ENCODE measurements at places on chromosomes 12 and 14.

DNA sequence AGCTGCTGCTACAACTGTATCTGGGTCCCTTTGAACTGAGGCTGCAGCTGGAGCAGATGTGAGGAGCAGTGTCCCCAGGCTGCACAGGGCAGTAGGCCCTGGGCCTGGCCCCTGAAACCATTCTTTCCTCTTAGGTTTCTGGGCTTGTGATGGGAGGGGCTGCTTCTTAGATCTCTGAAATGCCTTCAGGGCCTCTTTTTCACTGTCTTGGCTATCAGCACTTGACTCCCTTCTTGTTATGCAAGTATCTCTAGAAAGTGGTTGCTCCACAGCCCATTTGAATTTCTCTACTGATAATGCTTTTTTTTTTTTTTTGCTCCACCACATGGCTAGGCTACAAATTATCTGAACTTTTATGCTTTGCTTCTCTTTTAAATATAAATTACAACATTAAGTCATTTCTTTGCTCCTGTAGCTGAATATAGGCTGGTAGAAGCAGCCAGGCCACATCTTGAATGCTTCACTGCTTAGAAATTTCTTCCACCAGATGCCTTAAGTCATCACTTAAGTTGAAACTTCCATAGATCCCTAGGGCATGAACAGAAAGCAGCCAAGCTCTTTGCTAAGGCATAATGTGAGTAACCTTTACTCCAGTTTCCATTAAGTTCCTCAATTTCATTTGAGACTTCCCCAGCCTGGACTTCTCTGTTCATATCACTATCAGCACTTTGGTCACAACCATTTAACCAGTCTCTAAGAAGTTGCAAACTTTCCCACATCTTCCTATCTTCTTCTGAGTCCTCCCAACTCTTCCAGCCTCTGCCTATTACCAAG is 41.1 kb downstream of the ACSM4 start:
- no peak for DNase-seq

GRCh38 chr14:51691176-51691575 is 39.5 kb downstream of the FRMD6 start:
- DNase-seq = no peak

DNA sequence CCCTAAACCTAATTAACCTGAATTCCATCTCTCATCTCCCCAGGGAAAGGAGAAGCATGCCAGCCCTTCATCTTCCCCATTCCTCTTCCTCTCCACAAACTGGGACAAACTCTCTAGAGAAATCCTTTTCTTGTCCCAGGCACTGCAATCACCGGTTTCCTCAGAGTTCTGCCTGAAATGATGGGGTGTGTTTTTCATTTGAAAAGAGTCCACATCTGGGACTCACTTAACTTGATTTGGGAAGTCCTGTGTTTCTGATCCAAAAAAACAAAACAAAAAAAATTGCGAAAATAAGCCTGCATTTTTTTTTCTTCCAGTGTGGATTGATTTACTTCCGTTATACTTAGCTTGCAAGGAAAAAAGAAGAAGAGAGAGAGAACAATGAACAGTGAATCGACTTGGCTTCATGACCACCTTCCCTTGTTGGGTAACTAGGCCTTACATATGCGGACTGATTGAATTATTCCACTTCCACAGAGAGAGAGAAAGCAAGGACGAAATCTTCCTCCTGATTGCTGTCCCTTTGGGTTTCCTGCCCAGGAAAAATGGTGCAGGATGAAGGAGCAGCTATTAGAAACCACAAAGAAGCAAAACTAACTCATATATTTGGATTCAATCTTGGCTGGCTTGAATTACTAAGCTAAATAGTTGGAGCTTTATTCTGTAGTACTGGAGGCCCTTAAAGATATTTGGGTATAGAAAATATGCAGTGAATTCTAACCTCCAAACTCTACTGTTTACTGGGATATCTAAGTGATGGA is 506.2 kb upstream of the TBX3 start:
- no peak for DNase-seq

- no peak for DNase-seq
Observed at GRCh38 chr12:108798551-108799221, 58.7 kb downstream of the SSH1 start.

DNA sequence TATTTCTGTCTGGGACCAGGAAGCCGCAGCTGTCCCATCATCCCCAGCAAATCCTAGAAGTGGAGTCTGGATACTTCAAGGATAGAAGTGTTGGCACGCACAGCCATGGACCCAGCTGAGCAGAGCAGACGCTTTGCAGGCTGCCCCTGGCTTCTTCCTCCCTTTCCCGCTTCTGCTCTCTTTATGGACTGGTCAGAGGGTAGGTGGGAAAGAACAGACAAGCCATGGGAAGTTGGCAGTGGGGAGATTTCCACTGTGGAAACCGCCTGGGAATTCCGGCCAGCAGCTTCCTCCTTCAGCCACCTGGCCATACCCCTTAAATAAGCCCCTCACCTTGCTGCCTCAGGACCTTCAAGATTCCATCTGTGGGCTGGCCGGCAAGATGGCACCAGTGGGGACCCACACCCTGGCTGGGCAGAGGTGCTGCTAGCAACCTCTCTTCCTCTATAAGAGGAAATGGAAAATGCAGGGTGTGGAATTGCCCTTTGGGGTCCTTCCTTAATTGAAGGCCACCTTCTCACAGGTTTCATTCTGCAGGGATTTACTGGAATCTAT is 20.6 kb downstream of the OTUB2 start:
- DNase-seq = no peak

DNA sequence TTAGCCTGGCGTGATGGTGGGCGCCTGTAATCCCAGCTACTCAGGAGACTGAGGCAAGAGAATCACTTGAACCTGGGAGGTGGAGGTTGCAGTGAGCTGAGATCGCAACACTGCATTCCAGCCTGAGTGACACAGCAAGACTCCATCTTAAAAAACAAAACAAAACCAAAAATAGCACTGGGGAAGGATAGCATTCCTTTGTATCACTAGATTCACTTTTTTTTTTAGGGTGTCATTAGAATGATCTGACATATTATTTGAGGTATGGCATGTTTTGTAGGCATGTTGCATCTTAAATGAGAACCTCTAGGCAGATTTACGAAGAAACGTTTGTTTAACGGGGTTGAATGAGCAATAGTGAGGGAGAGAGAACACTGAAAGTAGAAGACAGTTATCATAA is 16.8 kb upstream of the FAR2 start:
- DNase-seq = no peak

DNA sequence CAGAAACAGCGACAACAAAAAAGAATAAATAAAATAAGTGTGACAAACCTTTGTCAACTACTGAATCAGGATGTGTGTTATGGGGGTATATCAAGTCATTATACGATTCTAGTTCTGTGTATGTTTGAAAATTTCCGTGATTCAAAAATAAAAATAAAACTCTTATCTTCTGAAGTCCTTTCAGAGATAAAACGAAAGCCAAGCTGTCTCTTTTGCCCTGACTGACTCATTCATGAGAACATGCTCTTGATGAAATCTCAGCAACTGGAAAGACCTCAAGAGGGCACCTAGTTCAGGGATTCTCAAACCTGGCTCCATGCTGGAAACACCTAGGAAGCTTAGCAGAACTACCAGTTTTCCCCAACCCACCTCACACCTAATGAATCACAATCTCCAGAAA is 9.2 kb downstream of the FOXN3 start:
- DNase-seq = no peak

GRCh38 chr14:68094158-68094557 is 274.6 kb downstream of the RAD51B start:
- DNase-seq = no peak

DNA sequence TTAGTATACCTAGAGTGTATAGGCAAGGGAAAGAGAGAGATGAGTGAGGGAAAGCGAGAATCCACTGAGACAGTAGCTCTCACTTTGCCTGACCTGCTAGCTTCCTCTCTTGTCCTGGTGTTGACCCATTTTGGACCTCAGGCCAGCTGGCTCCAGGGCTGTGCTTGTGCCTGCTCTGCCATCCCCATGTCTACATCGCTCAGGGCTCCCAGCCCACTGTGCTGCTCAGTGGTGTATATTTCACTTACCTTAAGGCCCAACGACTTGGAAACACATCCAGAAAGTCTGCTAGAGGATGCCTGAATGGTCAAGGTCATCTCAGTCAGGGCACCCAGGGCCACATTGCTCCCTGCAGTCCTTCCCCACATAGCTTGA is 964 bp upstream of the SERPINA4 start:
- DNase-seq = no peak

DNA sequence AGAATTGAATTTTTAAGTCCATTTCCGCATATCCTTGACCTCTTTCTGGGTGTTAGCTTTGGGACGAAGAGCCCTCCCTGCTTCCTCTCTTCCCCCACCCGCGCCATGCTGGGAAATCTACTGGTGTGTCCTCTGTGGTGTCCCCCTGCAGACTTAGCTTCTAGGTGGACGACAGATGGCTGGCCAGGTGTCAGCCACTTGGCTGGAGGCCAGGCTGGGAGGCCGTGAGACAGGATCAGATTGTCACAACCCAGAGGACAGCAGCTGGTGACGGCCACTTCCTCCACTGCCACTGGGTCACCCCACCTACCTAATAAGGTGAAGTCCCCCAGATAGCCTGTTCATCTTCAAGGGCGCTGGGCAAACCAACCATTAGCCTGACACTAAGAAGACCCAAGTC is 13.3 kb upstream of the DTX1 start:
- no peak for DNase-seq

DNA sequence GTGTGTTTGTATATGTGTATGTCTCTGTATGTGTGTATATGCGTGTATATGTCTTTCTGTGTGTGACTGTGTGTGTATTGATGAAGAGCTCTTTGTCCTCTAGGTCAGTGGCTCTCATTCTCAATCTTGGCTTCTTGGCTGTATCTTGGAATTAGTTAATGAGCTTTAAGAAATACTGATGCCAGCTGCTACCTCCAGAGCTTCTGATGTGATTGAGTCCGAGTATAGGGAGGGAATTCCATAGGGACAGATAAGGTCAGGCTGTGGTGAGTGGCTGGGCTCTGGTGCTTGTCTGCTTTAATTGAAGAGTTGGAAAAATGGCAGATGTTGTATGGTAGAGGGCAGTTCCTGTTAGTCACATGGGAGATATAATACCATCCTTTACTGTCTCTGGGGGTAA is 140.1 kb downstream of the C12orf75 start:
- no peak for DNase-seq

- DNase-seq = no peak
Observed at GRCh38 chr14:26761532-26761931, 163.7 kb upstream of the NOVA1 start.

DNA sequence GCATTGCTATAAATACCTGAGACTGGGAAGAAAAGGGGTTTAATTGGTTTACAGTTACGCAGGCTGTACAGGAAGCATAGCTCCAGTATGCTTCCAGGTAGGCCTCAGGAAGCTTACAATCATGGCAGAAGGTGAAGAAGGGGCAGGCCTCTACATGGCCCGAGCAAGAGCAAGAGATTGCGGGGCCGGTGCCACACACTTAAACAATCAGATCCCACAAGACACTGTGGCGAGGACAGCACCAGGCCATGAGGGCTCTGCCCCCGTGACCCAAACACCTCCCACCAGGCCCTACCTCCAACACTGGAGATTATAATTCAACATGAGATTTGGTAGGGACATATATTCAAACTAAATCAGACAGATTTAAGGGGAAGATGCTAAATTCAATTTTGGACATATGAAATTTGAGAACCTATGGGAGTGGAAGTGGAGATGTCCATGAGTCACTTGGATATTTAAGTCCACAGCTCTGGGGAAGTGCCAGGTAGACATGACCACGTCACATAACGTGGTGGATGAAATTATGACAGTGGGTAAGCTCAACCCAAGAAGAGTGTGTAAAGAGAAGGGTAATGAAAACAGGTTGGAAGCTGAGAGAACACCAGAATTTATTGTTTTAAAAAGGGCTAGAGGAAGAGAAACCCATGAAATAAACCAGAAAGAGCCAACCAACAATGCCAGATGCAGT is 1.5 kb upstream of the LTA4H start:
- DNase-seq = no peak

GRCh38 chr14:89428546-89429198 is 11.6 kb upstream of the FOXN3 start:
- DNase-seq = peak; percentile 84

GRCh38 chr14:76755610-76756370 is 5.5 kb upstream of the VASH1 start:
- DNase-seq = no peak

DNA sequence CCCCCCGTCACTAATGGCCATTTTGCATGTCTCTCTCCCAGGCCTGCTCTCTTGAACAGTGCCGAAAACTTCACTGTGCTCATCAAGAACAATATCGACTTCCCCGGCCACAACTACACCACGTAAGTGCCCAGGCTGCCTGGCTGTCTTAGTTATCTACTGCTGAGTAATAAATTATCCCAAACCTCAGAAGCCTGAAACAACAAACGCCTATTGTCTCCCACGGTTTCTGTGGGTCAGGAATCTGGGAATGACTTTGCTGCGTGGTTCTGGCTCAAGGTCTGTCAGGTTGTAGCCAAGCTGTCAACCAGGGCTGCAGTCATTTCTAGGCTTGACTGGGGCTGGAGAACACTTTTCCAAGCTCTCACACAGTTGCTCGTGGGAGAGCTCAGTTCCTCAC is 32.6 kb downstream of the P2RX7 start:
- DNase-seq = no peak

DNA sequence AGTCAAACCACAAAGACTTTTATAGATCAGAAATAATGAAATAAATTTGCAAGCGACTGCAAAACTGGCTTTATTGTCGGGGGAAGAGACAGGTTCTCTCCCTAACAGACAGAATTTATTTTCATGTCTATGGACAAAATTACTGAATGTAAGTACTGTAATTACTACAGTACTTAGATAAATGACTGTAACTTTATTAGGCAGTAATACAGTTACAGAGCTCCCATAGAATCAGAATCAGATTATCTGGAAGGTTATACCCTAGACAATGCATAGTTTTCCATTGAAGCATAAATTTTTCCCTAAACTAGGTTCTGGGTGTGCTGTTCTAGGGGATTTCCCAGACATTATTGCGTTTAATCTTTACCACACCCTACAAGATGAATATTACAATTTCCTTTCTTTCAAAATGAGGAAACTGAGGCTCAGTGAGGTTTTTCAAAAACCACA is 114.2 kb downstream of the C12orf75 start:
- no peak for DNase-seq

DNA sequence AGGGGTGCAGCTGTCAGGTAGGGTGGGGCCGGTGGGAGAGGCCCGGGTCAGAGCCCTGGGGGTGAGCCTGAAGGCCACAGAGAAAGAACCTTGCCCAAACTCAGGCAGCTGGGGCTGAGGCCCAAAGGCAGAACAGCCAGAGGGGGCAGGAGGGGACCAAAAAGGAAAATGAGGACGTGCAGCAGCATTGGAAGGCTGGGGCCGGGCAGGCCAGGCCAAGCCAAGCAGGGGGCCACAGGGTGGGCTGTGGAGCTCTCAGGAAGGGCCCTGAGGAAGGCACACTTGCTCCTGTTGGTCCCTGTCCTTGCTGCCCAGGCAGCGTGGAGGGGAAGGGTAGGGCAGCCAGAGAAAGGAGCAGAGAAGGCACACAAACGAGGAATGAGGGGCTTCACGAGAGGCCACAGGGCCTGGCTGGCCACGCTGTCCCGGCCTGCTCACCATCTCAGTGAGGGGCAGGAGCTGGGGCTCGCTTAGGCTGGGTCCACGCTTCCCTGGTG is 10.5 kb downstream of the MMP14 start:
- no peak for DNase-seq
